Fibroblast of lung (primary cell): ENCODE measurements at places on chromosomes 1 and 21.
A peak's percentile ranks its signal among the peaks of the same experiment; 100 is the strongest.

DNA sequence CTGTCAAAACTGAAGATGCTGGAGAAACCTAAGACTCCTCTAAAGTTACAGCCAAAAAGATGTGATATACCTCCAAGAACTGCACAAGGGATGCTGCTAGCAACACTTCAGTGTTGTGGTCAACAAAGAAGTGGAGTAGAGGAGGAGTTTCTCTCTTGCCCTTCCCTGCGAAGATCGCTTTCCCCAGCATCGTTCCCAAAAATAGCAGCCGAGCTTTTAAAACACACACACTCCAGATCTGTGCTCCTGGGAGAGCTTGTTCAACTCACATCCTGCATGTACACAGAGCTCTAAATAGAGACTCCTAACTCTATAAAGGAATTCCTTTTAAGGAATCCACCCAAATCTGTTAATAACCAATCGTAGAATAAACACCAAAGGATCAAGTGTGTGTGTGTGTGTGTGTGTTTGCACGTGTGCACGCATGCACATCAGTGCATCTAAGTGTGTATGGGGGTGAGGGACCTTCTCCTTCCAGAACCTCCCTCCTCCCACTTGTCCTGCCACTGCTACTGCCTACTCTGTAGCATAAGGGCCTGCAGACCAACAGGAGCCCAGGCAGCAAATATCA is 58.5 kb downstream of the PSMG1 start:
- no peak overlapping the region for H3K4me3 ChIP-seq
- peaks cover 3% of the 10 kb centered on the region for H3K4me1 ChIP-seq
- DNase-seq: no peak

GRCh38 chr1:4027008-4027407 is 126.9 kb upstream of the C1orf174 start:
- no peaks in the 10 kb centered on the region for H3K36me3 ChIP-seq
- H3K27ac ChIP-seq: no peak overlapping the region
- no peak overlapping the region for H3K4me3 ChIP-seq
- no peaks in the 10 kb centered on the region for H3K4me1 ChIP-seq

- H3K4me1 ChIP-seq: peaks cover 5% of the 10 kb centered on the region
- no peak overlapping the region for H3K27ac ChIP-seq
- DNase-seq: peak; percentile 62
- no peaks in the 10 kb centered on the region for H3K27me3 ChIP-seq
- H3K4me3 ChIP-seq: no peak overlapping the region
Measured at GRCh38 chr1:32813941-32814739, 3.0 kb downstream of the YARS1 start.

DNA sequence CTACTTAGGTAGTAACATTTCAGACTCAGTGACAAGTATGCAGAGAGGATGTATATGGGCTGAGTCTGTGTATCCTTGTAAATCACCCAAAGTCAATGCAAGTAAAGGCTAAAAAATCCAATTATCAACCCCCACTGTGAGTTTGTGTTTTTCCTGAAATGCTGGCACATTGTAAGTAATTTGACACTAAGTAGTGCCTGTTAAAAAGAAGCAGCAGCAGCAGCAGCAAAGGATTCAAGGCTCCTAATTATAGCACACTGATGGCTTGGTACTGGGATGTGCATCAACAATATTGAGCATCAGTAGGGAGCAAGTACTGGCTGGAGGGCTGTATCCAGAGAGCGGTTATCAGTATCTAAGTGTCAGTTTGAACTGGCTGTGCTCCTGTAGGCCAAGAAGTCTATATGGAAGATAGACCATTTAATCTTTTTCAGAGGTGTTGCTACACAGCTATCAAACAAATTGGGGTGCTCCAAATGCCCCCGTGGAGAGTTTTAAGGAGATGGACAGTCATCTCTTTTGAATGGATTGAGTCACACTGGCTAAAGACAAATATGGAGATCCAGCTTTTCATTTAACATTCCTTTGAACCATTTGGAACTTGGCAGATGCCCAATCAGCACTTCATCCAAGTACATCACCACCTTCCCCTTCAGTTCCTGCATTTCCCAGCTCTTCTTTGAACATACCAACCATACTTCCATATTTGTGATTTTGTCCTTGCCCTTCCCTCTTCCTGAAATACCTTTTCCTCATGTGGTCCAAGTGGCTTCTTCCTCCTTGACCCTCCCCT is 241.2 kb upstream of the ST6GALNAC5 start:
- H3K36me3 ChIP-seq: no peaks in the 10 kb centered on the region
- DNase-seq: peak; percentile 33
- H3K4me3 ChIP-seq: no peak overlapping the region

- peak; percentile 93 for DNase-seq
- H3K4me3 ChIP-seq: no peak overlapping the region
- no peaks in the 10 kb centered on the region for H3K36me3 ChIP-seq
Measured at GRCh38 chr1:224497714-224498573, 63.3 kb upstream of the WDR26 start.

GRCh38 chr1:58391056-58391455 is 155.5 kb downstream of the OMA1 start:
- no peaks in the 10 kb centered on the region for H3K27me3 ChIP-seq
- H3K36me3 ChIP-seq: no peaks in the 10 kb centered on the region
- peaks cover 9% of the 10 kb centered on the region for H3K4me1 ChIP-seq
- no peak for DNase-seq
- no peak overlapping the region for H3K4me3 ChIP-seq

- no peak overlapping the region for H3K27ac ChIP-seq
- peak; percentile 59 for DNase-seq
- H3K36me3 ChIP-seq: peaks cover 2% of the 10 kb centered on the region
- peaks cover 3% of the 10 kb centered on the region for H3K4me1 ChIP-seq
Measured at GRCh38 chr1:161998811-161999210, 24.9 kb downstream of the OLFML2B start.

- no peaks in the 10 kb centered on the region for H3K27me3 ChIP-seq
- peak; percentile 82 for DNase-seq
- H3K36me3 ChIP-seq: no peaks in the 10 kb centered on the region
- no peak overlapping the region for H3K27ac ChIP-seq
- no peak overlapping the region for H3K4me3 ChIP-seq
- no peaks in the 10 kb centered on the region for H3K4me1 ChIP-seq
Measured at GRCh38 chr21:15210235-15210678, 145.5 kb upstream of the NRIP1 start.

DNA sequence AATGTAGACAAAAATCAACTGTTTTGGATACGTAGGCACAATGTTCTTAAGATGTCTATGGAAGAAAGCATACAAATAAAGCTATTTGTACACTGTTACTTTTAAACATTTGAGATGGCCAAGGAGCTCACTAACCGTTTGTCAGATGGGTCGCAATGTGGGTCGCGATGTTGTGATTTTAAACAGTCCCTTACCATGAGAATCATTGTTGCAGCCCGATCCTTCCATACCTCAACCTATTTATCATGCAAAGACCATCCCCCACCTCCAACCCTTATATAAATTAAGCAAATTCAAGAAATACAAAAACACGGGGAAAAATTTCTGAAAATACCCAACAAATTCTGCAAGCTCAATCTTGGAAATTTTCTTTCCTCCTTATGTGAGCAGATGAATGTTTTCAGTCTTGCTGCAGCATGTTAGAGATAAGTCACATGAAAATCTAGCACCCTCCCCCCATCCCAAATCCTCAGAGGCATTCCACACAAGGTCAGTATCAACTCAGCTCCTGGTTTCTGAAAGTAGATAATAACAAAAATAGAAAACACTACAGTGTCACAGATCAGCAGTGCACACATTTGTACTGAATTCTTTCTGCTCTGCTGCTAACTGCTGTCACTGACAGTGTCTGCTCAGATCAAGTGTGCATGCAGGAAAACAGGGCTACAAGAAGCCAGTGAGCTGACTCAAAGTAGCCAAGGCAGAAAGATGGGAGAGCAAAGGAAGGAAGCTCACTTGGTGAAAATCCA is 92.9 kb upstream of the TTC39A start:
- H3K27me3 ChIP-seq: no peaks in the 10 kb centered on the region
- H3K4me3 ChIP-seq: no peak overlapping the region
- no peak overlapping the region for H3K27ac ChIP-seq

GRCh38 chr1:187042538-187042937 is 213.8 kb downstream of the PLA2G4A start:
- H3K4me1 ChIP-seq: no peaks in the 10 kb centered on the region
- no peak overlapping the region for H3K27ac ChIP-seq
- no peak overlapping the region for H3K4me3 ChIP-seq
- DNase-seq: no peak
- H3K27me3 ChIP-seq: no peaks in the 10 kb centered on the region

DNA sequence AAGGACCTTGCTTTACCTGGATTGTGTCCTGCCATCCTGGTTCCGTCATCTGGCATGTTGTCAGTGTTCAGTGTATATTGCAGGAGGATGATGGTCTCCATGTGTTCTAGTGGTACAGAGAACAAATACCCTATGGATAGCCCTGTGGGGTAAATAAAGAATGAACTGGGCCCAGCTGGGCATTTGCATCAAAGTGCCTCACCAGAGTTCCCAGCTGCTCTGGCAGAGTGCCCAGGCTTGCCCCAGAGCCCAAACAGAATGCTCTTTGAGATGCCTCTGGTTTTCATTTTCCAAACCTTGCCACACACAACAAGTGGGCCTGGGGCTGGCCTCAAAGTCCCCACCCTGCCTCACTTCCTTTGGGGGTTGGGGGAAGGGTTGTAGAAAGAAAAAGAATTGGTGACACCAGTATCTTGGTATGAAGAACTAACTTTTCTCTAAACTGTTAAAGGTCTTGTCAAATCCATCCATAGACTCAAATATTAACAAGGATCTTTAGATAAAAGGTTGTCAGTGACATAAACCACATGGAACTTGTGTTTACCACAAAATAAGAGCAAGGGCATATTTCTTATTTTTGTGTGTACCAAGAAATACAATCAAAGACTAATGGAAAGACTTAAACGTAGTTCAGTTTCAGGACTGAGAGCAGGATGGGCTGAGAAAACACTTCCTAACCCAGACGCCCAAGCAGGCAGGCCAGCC is 82.2 kb downstream of the LMO4 start:
- DNase-seq: peak; percentile 20
- H3K4me1 ChIP-seq: no peaks in the 10 kb centered on the region
- H3K27me3 ChIP-seq: no peaks in the 10 kb centered on the region
- no peaks in the 10 kb centered on the region for H3K36me3 ChIP-seq
- H3K27ac ChIP-seq: no peak overlapping the region

DNA sequence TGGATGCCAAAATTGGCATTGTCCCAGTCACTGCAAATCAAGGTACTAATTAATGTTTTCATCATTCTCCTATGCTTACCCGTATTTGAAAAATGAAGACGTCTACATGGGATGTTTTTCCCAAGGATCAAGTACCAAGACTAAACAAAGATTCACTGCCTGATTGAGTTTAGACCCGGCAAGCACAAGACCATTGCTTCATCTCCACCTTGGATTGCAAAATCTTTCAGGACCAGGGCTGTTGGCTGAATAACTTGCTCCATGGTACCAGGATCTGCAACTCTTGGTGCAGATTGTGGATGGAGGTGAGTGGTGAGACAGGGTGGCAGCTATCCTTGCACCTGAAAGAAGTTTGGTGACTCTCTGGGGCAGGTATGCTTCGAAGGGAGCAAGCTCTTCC is 122.5 kb upstream of the ETS2 start:
- H3K36me3 ChIP-seq: no peaks in the 10 kb centered on the region
- no peak overlapping the region for H3K27ac ChIP-seq
- H3K4me3 ChIP-seq: no peak overlapping the region
- H3K27me3 ChIP-seq: peaks cover 4% of the 10 kb centered on the region
- peaks cover 9% of the 10 kb centered on the region for H3K4me1 ChIP-seq
- peak; percentile 20 for DNase-seq

DNA sequence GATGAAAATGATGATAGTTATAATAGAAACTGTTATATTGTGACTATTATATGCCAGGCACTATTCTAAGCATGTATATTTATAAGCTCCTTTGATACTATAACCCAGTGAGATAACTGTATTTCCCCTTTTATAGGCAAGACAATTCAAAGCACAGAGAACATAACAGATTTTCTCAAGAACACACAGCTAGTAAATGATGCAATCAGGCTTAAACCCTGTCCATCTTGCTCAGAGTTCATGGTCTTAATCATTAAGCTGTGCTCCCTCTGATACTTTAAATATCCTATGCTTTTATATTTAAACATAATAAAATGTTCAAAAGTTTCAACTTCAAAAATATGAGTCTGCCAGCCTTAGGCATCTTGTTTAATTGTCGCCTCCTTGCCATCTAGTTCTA is 88.6 kb downstream of the PHTF1 start:
- H3K4me3 ChIP-seq: no peak overlapping the region
- no peaks in the 10 kb centered on the region for H3K27me3 ChIP-seq
- H3K27ac ChIP-seq: no peak overlapping the region
- no peaks in the 10 kb centered on the region for H3K4me1 ChIP-seq
- H3K36me3 ChIP-seq: no peaks in the 10 kb centered on the region
- DNase-seq: no peak

DNA sequence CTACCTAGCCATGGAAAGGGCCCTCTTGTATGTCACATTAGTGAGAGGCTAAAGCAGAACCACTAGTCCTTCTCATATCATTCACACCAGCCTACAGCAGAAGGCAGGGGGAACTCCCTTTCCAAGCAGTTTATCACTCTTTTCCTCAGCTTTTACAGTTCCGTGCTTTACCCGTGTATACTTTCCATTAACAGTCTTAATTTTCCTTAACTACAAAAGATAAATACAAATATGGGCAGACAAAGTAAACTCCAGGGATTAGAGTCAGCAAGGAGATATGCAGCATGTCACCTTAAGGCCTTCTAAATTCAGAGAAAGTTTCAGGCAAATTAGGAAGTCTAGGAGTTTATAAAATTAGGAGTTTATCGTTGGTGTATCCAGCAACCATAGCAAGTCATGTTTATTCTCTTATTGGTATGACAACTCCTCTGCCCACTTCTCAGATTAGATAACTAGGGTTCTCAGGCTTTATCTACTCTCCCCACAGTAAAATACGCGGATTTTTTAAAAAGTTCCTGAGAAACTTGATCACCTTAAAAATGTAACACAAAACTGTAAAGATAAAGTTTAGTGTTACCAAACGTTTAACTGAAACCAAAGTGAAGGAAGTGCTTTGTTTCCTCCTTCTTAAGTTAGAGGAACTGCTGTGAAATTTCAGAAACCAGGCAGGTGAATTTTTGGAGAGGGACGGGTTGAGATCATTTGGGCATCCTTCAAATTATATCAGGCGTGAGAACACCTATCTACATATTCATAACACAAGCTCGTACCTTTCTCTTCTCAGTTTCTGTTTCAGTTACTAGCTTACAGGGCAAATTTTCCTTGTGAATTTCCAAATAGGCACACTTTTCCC is 42.7 kb upstream of the SLC19A2 start:
- H3K27ac ChIP-seq: no peak overlapping the region
- H3K27me3 ChIP-seq: no peaks in the 10 kb centered on the region
- H3K4me1 ChIP-seq: no peaks in the 10 kb centered on the region
- H3K36me3 ChIP-seq: no peaks in the 10 kb centered on the region

DNA sequence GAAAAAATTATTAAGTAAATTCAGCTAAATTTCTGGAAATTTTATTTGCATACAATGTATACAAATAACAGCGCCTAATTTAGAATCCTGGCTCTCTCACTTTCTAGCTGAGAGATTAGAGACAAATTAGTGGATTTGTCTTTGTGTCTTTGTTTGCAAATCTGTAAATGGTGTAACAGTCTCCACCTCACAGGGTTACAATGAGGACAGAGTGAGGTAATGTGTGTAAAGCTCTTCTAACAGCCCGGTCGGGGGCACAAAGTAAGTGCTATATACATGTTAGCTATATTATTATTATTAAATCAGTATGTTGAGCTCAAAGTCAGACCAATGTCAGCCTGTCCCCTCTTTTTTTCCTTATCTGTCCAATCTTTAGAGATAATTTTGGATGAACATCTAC is 5.0 kb upstream of the ADAMTSL4 start:
- no peaks in the 10 kb centered on the region for H3K4me1 ChIP-seq
- H3K27me3 ChIP-seq: no peaks in the 10 kb centered on the region
- DNase-seq: no peak

GRCh38 chr1:6424619-6425593 is at the start of gene ESPN:
ESPN (plus strand) TSS chr1:6424776; CDS start chr1:6424956, 180 bp downstream.
- H3K27me3 ChIP-seq: peaks cover 46% of the 10 kb centered on the region
- H3K36me3 ChIP-seq: no peaks in the 10 kb centered on the region
- no peak for DNase-seq
- H3K4me1 ChIP-seq: no peaks in the 10 kb centered on the region
